Activated naive CD4-positive, alpha-beta T cell (primary cell): ENCODE measurements at places on chromosomes 5 and 9.

- no peak for DNase-seq
Observed at GRCh38 chr5:65774346-65774745, 52.3 kb downstream of the NLN start.

- DNase-seq: no peak
Observed at GRCh38 chr9:109117856-109118807, 1.6 kb downstream of the TMEM245 start.

DNA sequence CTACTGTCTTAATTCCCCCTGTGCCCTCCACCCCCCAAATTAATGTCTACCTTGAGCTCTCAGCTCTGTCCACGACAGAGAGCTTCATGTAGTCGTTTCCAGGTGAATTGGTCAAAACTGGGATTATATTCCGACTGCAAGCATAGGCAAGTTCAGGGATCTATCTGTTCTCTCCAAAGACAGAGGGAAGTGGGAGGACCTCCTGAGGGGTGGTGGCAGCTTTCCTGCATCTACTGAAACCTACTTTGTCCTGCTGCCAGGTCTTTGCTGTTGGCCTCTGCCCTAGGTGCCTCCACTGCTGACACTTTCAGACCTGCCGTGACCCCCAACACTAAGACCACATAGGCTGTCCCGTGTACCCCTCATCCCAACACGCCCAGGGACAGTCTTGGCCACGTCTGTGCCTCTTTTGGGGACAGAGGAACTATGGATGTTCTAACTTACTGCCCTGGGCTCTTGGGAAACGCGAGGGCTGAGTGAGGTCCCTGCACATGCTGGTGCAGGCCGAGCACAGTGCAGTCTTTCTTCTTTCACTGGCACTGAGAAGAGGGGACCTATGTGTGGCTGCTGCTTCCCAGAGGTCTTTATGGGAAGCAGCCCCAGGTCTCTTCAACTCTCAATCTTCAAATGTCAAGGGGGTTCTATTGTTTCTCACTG is 125.6 kb downstream of the NTRK2 start:
- no peak for DNase-seq

GRCh38 chr9:19156026-19156474 is 28.8 kb upstream of the PLIN2 start:
- DNase-seq: no peak

GRCh38 chr5:72693546-72694205 is 122.8 kb upstream of the TNPO1 start:
- DNase-seq: no peak

GRCh38 chr9:134868751-134869553 is 11.7 kb upstream of the FCN2 start:
- no peak for DNase-seq

GRCh38 chr9:71824257-71824656 is 55.9 kb upstream of the CEMIP2 start:
- no peak for DNase-seq

DNA sequence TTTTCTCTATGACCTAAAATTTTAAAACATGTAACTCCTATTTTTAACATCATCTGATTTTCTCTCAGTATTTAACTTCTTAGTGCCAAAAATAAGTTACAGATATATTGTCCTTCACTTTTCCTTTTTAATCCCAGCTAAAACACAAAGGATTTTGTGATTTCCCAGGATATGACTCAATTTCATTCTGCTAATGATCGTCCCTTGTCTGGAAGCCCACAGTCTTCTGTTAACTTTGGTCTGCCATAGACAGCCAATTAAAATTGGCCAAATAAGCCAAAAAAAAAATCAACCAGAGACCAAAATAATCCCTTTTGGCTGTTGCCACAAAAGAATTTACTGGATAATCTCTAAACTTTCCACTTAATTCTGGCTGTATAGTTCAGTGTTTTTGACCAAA is 124.5 kb upstream of the FST start:
- DNase-seq: no peak

- DNase-seq: no peak
Observed at GRCh38 chr9:22718653-22719052, 272.0 kb downstream of the DMRTA1 start.

GRCh38 chr5:159616952-159617351 is 286.7 kb upstream of the IL12B start:
- DNase-seq: no peak

DNA sequence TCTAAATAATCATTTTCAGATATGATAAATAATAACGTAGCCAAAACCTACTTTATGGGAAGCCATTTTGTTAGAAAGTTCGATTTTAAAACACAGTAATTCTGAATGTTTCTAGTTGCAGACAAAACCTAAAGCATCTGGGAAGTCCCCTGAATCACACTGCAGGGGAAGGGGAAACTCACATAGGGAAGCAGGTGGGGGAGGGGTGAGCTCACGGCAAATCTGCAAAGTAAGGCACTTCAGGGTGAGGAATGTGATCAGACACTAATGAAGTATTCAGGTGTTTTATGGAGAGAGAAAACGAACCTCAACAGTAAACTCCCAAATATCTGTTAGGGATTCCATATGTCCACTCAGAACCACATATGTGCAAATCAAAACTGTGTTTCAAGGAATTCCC is 70.7 kb downstream of the EPB41L4A start:
- no peak for DNase-seq

- no peak for DNase-seq
Observed at GRCh38 chr5:174491761-174492350, 232.5 kb upstream of the MSX2 start.

- no peak for DNase-seq
Observed at GRCh38 chr5:28685794-28686193, 1647.4 kb upstream of the CDH9 start.

- no peak for DNase-seq
Observed at GRCh38 chr5:74113927-74114326, 487.9 kb downstream of the ARHGEF28 start.

DNA sequence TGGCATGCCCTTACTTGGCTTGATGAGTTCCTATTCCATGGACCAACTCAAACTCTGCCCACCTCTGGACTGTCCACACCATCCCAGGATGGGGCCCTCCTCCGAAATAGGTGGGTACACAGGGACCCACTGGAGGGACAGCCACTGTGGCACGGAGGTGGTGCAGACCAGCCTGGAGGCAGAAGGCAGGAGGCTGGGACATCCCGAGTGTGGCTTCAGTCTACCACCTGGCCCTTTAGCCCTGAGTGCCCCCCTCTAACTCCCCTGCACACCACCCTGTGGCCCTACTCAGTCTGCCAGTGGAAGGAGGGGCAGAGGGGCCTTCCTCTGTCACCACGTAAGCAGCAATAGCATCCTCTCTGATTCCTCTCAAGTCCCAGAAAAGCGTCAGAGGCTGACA is 3.7 kb downstream of the IL3 start:
- no peak for DNase-seq

DNA sequence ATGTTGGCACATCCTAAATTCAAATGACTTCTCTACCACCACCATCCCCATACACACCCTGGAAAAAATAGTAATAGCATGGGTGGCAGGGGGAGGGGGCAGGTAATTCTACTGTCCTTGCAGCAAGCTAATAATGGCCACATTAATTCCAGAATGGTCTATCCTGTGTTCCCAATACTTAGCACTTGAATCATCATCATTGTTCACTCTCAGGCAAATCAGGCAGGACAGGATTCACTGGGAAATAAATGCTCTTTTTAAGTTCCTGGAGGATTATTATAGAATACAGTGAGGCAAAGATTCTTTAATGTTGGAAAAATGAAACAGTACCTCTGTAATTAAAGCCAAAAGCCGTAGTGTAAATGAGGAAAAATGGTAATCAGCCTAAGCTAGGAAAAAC is 254.5 kb downstream of the ARRDC3 start:
- DNase-seq: no peak

- no peak for DNase-seq
Observed at GRCh38 chr9:12790883-12791282, 16.1 kb downstream of the LURAP1L start.

GRCh38 chr9:37676411-37676830 is 25.7 kb downstream of the FRMPD1 start:
- DNase-seq: no peak

DNA sequence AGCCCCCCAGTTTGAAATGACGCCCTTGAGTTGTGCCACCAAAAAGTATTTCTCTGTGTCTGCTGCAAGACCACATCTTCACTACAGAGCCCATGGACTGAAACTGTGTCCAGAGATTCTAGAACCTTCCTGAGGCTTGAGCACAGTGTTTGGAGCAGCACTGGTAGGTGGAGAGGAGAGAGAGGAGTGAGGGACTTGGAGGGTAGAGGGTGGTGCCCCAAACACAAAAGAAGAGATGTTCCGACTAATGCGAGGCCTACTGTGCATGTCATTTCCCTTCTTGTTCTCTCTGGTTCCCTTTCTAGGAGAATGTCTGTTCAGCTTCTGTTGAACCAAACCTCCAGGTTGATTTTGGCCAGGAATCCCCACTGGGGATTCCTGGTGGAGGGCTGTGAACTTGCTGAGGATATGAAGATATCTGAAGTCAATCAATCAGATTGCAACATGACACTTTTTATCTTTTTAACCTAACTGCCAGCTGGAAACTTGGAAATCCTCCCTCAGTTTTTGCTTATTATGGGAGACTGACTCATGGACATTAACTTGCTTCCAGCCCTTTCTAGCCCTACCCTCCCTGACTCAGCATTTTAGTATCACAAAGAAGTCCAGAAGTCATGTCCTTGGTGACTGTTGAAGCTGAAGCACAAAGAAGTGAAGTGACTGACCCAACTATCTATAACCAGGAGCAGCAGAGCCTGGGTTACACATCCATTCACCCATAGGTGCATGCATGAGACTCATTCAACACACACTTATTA is 154.5 kb downstream of the NR3C1 start:
- DNase-seq: no peak

DNA sequence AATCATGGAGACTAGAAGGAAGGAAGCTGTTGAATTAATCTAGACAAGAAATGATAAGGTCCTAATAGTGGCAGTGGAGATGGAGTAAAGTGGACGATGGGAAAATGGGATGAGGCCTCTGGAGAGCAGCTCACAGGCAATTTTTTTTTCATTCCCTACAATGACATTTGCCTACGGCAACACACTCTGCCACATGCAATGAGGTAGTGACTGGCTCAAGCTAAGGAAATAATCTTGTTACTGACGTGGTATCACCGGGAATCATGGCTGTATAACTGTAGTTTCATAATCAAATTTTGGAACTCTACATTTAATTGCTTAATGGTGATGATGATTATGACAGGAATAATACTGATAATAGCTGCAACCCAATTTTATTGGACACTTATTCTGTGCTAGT is 12.1 kb upstream of the MOB3B start:
- no peak for DNase-seq

DNA sequence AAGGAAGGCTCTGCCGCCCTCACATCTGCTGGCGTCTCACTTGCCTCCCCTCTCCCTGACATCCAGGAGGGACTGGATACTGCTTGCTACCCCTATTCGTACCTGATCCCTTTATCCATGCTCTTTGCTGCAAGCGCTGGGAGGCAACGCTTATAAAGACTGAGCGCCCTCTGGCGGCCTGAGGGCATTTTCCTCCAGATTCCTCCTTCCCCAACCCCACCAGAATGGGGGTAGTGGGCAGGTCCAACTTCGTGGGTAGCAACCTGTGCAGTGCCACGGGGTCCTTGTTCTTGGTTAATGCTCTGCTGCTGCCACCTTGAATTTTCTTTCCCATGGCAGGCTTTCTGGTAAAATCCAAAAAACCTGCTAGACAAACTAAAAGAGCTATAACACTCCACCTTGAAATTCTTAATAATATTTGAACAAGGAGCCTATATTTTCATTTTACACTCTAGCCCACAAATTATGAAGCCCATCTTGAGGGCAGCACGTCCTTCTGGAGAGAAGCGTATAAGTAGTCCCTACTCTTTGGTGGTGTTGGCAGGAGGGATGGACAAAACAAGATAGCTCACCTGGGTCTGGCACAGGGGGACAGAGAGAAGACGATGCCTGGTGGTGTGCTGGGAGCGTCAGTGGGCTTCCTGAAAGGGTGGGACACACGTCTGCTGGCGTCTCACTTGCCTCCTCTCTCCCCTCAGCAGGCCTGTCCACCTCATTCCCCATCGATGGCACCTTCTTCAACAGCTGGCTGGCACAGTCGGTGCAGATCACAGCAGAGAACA is 52.5 kb downstream of the JADE2 start:
- DNase-seq: peak; percentile 71
